Neural crest cell (in vitro differentiated cells): ENCODE measurements at places on chromosomes 6 and 20.
A peak's percentile ranks its signal among the peaks of the same experiment; 100 is the strongest.

DNA sequence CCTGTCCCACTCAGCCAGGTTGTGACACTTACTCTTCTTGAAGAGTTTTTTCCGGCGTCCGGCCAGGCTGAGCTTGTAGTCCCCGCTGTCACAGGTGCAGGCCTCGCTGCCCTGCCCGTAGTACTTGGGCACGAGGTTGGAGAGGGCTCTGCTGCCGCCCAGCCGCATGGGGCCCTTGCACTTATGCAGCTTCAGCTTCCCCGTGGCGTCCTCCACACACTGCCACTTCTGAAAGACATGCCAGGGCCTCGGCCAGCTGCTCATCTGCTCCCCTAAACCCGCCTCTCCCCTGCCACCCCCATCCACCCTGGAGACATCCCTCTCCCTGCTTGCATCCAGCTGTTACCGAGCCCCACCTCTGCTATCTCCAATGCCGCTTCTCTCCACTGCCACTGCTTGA is 113.1 kb downstream of the SULF2 start:
- DNase-seq = no peak
- H3K4me1 ChIP-seq = peaks cover 7% of the 10 kb centered on the region
- no peaks in the 10 kb centered on the region for H3K27me3 ChIP-seq
- H3K27ac ChIP-seq = no peak overlapping the region
- no peak overlapping the region for H3K4me3 ChIP-seq
- no peaks in the 10 kb centered on the region for H3K36me3 ChIP-seq

DNA sequence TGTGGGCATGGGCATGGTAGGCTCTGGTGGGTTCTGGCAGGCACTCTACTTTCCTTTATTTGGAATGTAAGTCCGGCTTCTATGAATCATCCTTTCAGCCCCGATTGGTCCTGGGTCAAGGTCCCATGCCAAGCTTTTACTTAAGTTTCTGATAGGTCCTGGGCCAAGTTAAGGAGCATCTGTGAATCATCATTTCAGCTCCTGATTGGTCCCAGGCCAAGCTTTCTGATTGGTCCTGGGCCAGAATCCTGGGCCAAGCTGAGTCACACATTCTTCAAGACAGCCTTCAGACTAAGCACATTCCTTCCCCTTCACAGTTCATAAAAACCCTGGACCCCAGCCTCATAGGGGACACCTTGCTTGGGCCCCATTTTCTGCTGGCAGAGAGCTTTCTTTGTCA is 231.0 kb upstream of the EYS start:
- H3K27ac ChIP-seq = peak overlapping the region; percentile 43
- H3K4me3 ChIP-seq = no peak overlapping the region
- H3K4me1 ChIP-seq = peaks cover 10% of the 10 kb centered on the region
- DNase-seq = no peak
- H3K36me3 ChIP-seq = peaks cover 10% of the 10 kb centered on the region

- H3K27ac ChIP-seq = no peak overlapping the region
- peaks cover 6% of the 10 kb centered on the region for H3K4me1 ChIP-seq
- H3K36me3 ChIP-seq = no peaks in the 10 kb centered on the region
- H3K4me3 ChIP-seq = no peak overlapping the region
Observed at GRCh38 chr6:39037707-39038106, 10.9 kb upstream of the GLP1R start.

- no peaks in the 10 kb centered on the region for H3K36me3 ChIP-seq
- peaks cover 16% of the 10 kb centered on the region for H3K27me3 ChIP-seq
- H3K27ac ChIP-seq = no peak overlapping the region
- DNase-seq = no peak
Observed at GRCh38 chr6:29770306-29770705, 47.1 kb downstream of the HLA-F start.

DNA sequence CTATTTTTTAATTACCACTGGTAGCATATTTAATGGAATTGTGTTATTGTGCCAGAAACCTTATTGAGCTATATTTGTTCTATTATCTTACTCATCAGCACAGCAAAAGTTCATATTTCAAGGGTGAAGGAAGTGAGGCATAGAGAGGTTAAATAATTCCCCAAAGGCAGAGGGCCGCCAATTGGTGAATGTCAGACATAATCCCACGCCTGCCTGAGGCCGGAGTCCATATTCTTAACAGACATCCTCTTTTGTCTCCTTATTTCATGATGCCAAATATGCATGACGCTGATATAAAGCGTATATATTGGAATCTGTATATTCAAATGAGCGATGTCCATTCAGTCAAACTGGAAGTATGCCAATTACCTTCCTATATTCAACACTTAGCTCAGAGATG is 505.0 kb upstream of the SLC35B3 start:
- H3K4me1 ChIP-seq = peaks cover 4% of the 10 kb centered on the region
- no peak overlapping the region for H3K4me3 ChIP-seq
- H3K36me3 ChIP-seq = no peaks in the 10 kb centered on the region
- no peak for DNase-seq
- H3K27me3 ChIP-seq = no peaks in the 10 kb centered on the region
- no peak overlapping the region for H3K27ac ChIP-seq

- DNase-seq = no peak
- no peaks in the 10 kb centered on the region for H3K27me3 ChIP-seq
- no peak overlapping the region for H3K27ac ChIP-seq
Observed at GRCh38 chr6:88251301-88251700, 85.2 kb upstream of the CNR1 start.

DNA sequence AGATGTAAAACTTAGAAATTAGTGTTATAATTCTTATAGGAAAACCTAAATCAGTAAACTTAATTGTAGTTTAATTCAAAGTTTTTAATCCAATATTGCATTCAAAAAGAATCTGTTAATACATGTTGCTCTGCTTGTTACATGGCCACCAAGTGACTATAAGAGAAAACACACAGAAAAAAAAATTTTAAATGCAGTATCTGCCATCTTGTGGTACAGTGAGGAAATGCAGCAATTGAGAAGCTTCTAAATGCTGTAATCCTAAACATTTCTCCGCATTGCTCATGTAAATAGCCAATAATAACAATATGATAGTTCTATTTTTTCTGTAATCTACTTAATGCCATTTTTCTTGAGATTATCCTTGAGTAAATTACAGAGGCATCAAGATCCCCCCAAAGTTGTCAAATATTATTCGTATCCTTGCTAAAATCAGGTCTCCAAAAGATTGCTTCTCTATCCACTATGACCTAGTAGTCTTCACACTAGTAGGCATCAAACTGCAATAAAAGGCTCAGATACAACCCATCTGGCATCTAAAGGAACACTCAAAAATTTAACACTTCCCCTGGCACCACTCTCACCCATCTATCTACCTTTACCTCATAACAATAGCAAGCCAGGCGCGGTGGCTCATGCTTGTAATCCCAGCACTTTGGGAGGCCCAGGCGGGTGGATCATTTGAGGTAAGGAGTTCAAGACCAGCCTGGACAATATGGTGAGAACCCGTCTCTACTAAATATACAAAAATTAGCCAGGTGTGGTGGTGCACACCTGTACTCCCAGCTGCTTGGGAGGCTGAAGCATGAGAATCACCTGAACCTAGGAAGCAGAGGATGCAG is 34.6 kb downstream of the HDAC2 start:
- H3K4me3 ChIP-seq = no peak overlapping the region
- H3K27ac ChIP-seq = no peak overlapping the region
- peaks cover 7% of the 10 kb centered on the region for H3K4me1 ChIP-seq
- peak; percentile 33 for DNase-seq
- no peaks in the 10 kb centered on the region for H3K27me3 ChIP-seq
- peaks cover 25% of the 10 kb centered on the region for H3K36me3 ChIP-seq

- no peaks in the 10 kb centered on the region for H3K4me1 ChIP-seq
- DNase-seq = no peak
- H3K27me3 ChIP-seq = peaks cover 7% of the 10 kb centered on the region
- H3K36me3 ChIP-seq = no peaks in the 10 kb centered on the region
- H3K27ac ChIP-seq = no peak overlapping the region
- H3K4me3 ChIP-seq = no peak overlapping the region
Observed at GRCh38 chr6:116543149-116543548, 2.3 kb downstream of the TRAPPC3L start.

GRCh38 chr6:157804448-157805327 is 18.4 kb upstream of the SNX9 start:
- DNase-seq = no peak
- H3K27ac ChIP-seq = no peak overlapping the region
- H3K4me3 ChIP-seq = no peak overlapping the region
- peaks cover 3% of the 10 kb centered on the region for H3K36me3 ChIP-seq

DNA sequence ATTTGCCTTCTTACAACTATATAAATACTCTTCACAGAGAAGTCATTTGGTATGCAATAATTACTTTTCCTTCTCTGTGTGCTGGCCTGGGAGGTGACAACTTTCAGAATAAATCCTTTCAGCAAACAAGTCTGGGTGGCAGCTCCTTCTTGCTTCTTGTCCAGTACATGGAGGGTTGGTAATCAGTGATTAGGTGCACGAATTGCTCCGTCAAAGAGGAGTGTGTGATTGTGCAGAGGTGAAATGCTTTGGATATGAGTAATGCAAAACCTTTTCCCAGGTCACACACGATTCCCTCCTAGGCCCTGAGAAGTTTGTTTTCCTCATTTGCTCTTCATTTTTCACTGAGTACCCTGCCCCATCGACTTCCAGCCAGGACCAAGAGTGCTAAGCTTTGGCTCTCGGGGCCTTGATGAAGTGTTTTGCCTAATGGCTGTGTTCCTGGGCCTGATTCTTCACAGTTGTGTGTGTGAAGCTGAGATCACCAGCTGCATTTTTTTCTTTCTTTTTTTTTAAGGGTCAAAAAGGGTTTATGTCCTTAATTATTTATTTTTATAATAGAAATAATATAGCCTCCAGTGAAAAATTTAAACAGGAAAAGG is 216.5 kb downstream of the ZMYND8 start:
- no peak overlapping the region for H3K4me3 ChIP-seq
- no peaks in the 10 kb centered on the region for H3K27me3 ChIP-seq
- peaks cover 14% of the 10 kb centered on the region for H3K4me1 ChIP-seq
- DNase-seq = no peak
- no peaks in the 10 kb centered on the region for H3K36me3 ChIP-seq
- no peak overlapping the region for H3K27ac ChIP-seq

DNA sequence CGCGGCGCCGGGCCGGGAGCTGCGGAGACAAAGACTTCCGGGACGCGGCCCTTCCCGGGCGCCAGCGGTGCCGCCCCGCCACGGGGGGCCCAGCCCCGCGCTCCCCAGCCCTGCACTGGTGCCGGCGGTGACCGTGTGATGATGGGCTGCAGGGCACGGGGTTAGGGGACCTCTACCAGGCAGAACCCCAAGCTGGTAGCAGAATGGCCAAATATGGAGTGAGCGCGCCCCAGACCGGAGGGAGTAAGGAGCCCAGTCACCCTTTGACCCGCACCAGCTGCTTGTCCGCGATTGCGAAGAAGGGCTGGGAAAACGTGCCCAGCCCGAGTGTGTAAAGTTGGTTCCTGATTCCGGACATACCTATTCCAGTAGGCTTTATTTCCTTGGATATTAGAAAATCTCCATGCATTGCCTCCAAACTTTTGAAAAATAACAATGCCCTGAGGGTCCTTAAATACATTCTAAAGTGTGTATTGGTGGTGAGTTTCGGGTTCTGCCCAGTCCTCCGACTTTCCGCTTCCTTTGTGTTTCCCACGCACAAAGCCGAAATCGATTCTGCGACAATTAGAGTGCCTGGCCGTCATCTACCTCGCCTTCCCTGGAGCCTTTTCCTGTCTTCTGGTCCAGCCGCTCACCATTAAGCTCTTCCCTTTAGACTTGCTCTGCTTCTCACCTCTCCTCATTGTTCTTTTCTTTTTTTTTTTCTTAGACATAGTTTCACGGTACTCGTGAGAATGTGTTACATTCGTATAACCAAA is 1.1 kb downstream of the ABRACL start:
- peak; percentile 44 for DNase-seq
- no peak overlapping the region for H3K27ac ChIP-seq
- H3K36me3 ChIP-seq = peaks cover 3% of the 10 kb centered on the region
- peaks cover 27% of the 10 kb centered on the region for H3K4me1 ChIP-seq
- H3K4me3 ChIP-seq = no peak overlapping the region

DNA sequence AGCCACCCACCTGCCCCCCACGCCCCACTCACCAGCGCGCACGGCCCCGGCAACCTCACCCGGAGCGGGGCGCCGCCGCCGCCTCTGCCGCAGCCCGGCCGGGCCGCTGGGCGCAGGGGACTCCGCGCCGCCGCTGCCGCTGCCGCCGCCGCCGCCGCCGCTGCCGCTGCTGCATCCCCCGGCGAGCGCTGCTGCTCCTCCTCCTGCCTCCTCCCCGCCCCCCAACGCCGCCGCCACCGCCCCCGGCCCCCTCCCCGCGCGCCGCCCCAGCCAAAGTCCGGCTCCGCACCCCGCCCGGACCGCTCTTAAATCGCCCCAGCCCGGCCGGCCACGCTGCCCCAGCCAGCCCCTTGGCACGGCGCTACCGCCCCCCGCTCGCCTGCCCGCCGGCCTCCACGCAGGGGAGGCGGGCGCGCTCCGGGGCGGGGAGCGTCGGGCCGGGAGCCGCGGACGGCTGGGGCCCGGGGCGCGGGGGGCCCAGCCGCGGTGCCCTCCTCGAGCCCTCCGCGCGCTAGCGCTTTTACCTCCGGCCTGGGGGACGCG is at the start of gene SULF2:
SULF2 (minus strand) TSS at position 171 of the 543 bp plus-strand sequence. CDS start 28,118 bp downstream, outside the sequence.
- H3K36me3 ChIP-seq = no peaks in the 10 kb centered on the region
- peak within 1 kb of the TSS; percentile 89 for H3K4me3 ChIP-seq
- H3K27me3 ChIP-seq = peaks cover 33% of the 10 kb centered on the region
- H3K4me1 ChIP-seq = peaks cover 61% of the 10 kb centered on the region
- DNase-seq = no peak

DNA sequence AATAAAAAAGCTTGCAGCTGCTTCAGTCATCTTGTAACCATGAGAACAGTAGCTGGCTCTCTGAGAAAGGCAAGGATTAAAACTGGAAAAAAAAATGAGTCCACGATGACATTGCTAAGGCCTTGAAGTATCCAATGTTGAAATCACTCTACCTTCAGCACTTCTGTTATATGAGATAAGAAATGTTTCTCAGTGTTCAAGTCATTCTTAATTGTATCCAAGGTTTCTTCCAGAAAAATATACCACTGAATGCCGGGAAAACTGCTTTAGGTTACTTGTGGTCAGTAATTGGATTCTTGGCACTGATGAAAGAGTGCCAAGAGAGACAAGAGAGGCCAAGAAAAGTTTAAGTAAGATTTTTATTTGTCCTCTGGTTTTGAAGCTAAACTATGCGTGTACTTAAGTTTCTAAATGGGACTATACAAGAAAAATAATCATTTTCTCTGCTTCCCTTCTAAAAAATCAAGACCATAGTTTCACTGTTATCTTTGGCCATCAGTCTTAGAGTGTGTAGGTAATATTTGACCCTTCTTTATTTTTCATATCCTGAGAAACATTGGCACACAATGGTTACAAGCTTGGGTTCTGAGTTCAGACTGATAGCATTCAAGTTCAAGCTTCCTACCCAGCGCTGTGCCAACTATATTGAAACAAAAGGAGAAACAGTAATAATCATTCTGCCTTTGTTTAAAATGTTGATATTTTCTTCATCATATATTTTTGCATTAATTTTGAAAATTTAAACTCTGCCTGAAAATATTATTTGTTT is 84.6 kb downstream of the TRDN start:
- DNase-seq = no peak
- H3K27me3 ChIP-seq = no peaks in the 10 kb centered on the region
- H3K4me3 ChIP-seq = no peak overlapping the region
